ENCODE measurements at places on chromosomes 6 and 20.

DNA sequence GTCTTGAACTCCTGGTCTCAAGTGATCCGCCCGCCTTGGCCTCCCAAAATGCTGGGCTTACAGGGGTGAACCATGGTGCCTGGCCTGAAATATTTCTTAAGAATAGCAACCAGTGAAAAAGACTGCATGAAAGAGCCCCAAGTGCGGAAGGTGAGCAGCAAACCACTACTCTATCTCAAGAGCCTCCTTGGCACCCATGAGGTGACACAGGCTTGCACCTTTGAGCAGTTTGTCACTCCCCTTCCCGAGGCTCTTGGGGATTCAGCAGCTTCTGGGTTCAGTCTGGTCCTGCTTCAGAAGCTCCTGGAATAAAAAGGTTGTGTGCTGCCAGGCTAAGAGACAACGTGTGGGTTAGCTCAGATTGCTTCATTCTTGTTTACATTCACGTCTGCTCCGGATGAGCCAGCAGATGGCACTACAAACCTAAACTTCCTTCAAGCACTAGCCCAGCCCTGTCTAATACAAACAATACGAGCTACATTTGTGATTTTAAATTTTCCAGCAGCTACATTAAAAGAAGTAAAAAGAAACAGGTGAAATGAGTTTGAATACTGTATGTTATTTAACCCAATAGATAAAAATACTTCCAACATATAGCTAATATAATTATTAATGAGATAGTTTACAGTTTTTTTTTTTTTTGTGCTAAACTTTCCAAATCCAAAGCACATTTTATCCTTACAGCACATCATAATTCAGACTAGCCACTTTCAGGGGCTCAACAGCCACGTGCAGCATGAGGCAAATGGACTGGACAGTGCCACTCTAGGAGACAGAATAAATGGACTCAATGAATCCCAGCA, 46.2 kb downstream of the GJA10 start:
- DNase-seq: peak; percentile 61

DNA sequence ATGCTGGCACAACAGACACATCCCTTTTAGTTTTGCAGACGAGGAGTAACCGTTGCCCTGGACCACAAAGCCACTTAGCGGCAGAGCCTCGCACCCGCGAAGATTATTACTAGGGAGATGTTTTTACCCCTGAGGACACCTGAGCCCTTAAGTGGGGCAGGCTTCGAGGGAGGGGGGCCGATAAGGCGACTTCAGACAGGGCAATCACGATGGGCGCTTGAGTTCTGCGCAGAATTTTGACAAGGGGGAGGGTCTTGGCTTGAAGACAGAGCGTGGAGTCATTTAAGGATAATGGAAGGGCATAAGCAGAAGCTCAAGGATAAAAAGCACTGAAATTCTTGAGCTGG, 650 bp upstream of the TTK start:
- DNase-seq: peak; percentile 25

- no peak for DNase-seq
Observed at GRCh38 chr6:138727182-138727581, 46.4 kb upstream of the CCDC28A start.

- DNase-seq: no peak
Observed at GRCh38 chr6:163001330-163001729, 273.6 kb downstream of the PACRG start.

DNA sequence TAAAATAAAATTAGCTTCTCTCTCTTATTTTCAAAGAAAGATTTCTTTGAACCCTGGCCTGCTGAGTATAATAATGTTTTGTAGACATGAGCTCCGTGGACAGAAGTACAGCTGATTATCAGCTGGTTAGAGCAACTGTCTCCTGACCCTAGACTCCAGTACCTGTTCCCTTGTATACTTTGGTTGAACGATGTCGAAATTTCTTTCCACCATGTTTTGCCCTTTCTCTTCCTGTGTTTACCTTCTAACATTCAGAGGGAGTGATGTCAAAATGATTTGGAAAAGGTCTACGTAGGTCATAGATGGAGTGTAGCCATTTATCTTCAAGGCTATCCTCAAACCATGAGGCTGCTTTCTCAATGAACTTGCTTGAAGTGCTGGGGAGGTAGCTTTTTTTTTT, 16.8 kb upstream of the ADTRP start:
- DNase-seq: no peak
